ENCODE measurements at places on chromosomes 5 and 9.

DNA sequence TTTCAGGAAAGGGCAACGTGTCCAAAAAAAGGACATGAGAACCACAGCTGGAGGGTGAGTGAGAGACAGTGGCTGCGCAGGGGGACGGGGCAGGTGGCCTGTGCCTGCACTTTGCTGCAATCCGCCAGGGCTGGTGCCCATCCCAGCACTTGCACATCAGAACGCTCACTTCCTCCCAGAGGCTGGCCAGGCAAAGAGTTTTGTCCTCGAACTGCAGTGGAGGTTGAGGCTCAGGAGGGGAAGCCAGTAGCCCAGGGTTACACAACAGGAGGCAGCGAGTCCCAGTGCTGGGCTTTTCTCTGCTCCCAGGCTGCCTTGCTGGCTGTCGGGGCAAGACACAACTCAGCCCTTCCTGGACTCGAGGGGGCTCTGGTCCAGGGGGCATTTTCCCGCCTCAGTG, 33.1 kb downstream of the CRB2 start:
- DNase-seq = no peak

- DNase-seq = no peak
Measured at GRCh38 chr5:158270996-158271554, 412.1 kb upstream of the CLINT1 start.

DNA sequence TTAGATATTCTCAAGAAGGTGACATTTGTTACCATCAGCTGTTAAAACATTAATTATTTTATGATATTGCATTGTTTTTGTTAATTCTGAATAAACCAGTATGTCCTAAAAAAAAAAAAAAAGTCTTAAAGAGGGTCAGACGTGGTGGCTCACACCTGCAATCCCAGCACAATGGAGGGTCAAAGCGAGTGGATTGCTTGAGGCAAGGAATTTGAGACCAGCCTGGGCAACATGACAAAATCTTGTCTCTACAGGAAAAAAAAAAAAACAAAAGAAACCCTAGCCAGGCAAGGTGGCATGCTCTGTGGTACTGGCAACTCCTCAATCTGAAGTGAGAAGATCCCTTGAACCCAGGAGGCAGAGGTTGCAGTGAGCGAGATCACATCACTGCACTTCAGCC, 46.8 kb downstream of the CYLC2 start:
- no peak for DNase-seq

DNA sequence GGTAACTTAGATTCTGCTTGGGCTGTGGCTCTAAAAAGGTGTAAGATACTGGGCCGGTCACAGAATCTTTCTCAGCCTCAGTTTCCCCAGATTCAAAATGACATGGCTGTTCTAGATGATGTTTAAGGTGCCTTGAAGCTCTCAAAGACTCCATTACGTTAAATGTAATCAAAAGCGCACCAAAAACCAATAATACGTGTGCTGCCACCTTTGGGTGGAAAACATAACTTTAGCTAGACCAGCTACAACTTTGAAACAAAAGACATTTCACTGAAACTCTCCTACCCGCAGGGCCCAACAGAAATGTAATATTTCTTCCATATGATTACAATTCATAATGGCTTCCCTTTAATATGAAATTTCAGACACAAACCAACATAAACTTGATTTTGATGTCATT, 35.0 kb upstream of the PCSK5 start:
- DNase-seq = no peak

DNA sequence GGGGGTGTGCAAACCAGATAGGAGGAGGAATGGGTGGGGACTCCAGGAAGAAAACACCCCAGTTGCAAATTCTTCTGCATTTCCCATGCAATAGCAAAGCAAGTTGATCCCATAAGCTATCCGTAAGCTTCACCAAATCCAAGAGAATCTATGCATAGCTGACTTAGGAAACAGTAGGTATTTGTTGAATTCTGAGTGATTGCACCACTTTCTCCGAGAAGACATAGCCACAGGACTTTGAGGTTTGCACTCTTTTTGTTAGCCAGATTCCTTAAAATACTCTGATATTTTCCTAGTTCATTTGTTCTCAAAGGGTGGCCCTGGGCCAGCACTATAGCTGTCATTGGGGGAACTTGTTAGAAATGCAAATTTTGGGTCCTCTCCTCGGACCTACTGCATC, 271.9 kb downstream of the SLIT3 start:
- DNase-seq = no peak

- DNase-seq = no peak
Measured at GRCh38 chr5:137737349-137738131, 1.7 kb upstream of the KLHL3 start.

DNA sequence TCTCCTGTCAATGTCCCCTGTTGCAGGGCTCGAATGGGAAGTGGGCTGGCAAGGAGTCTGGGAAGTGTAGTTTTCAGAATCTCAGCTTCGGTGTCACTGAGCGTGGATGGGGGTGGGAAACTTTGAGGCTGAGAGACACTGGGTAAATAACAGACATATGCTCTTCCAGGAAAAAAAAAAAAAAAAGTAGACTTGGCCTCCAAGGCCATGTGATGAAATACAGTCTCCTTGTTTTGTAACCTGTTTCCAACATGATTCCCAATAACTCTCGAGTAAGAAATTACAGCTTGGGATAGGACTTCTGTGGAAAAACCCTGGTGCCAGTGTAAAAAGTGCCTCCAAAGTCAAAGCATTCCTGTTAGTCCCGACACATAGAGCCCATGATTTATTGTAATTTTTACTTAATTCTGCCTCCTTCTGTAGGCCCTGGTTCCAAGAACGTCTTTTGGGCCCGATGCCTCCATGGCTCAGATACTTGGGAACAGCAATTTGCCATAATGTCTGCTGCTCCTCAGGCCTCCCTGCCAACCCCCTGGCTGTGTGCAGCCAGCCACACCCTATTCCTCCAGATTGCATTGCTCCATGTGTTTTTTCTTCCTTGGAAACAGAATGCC, 119.5 kb upstream of the TNC start:
- DNase-seq = no peak

DNA sequence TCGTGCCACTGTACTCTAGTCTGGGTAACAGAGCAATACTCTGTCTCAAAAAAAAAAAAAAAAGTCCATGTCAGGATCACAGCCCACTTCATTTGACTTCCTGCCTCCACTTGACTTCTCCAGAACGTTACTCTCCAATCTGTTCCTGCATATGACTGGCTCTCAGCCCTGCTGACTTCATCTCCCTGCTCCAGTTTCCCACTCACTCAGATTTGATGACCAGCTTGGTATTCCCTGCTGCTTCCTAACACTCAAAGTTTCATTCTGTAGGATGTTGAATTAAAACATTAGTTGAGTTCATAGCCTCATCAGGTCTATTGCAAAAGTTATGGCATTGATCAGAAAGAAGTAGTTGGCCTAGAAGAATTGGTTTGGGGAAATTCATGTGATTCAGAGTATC, 52.3 kb downstream of the UGCG start:
- no peak for DNase-seq

GRCh38 chr5:16578474-16578883, 38.3 kb downstream of the RETREG1 start:
- DNase-seq = no peak

DNA sequence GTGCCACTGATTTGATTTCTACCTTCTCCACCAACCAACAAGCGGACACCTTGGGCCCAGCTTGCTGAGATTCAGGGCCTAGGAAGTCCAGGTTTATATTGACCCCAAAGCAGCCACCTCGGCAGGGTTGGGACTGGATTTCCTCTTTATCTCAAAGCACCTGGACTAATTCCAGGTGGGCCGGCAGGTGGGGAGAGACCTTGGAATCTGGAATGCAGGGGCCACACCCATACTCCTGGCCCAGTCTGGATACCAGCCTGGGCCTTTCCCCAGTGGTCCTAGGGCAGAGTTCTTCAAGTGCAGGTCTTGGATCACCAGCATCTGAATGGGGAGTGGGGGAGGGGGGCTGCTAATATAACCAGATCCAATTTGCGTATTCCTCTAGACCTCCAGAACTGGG, 93.1 kb downstream of the PCDH1 start:
- no peak for DNase-seq

- no peak for DNase-seq
Measured at GRCh38 chr5:56161439-56161823, 71.7 kb downstream of the ANKRD55 start.

GRCh38 chr9:133098104-133098754, 22.8 kb downstream of the RALGDS start:
- DNase-seq = no peak

GRCh38 chr5:116273448-116274242, 188.8 kb downstream of the COMMD10 start:
- DNase-seq = no peak

GRCh38 chr5:112923148-112923917, 1.3 kb upstream of the REEP5 start:
- no peak for DNase-seq

DNA sequence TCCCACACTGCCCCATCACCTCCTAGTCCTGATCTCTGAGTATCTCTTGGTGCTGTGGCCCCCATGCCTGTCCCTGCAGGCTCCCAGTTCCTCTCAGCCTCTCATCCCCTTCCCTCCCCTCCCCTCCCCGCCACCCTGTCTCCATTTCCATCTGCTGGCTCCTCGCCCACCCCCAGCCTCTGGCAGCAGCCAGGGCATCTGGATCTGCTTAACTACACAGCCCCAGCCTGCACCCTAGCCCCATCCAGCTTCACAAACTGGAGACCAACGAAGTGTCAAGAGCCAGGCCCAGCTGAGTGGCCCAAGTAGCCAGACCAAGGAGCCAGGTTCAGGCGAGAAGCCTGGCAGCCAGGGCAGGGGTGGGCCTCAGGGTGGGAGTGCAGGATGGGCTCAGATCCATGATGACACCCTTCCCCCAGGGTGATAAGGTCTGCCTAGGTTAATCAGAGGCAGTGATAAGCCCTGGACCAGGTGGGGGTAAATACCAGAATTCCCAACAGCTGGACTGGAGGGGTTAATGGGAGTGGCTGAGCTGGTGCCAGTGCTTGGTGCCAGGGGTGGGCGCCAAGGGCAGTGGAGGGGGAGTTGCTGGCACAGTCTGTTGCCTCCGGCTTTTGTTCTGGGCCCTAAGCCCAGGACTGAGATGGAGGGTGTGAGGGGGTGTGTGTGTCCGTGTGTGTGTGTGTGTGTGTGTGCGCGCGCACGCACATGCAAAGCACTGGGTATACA, 2.5 kb downstream of the IL11RA start:
- no peak for DNase-seq

- DNase-seq = no peak
Measured at GRCh38 chr5:113092683-113093082, 116.1 kb downstream of the DCP2 start.

- DNase-seq = no peak
Measured at GRCh38 chr5:34976347-34976746, 47.0 kb downstream of the DNAJC21 start.

- no peak for DNase-seq
Measured at GRCh38 chr9:136536721-136537241, 9.1 kb downstream of the NOTCH1 start.

- DNase-seq = no peak
Measured at GRCh38 chr9:121862371-121863332, 211.2 kb downstream of the DAB2IP start.
